ENCODE measurements at places on chromosomes 5 and 9.

DNA sequence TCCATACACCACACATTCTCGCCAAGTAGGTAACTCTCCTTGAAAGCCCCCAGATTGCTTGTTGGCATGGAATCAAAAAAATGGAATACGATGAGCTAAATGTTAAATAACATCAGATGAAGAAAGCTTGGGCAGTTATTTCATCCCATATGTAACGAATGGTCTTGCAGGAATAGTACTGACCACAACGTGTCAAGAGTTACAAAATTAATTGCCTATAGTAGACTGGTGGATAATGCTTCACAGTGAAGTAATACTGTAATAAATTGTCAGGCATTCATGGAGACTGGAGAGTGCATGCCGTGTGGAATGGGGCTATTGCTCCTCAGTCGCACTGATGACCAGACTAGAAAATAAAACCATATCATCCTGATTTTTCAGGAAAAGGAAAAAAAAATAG, 1628.7 kb downstream of the MAT2B start:
- no peak for DNase-seq

DNA sequence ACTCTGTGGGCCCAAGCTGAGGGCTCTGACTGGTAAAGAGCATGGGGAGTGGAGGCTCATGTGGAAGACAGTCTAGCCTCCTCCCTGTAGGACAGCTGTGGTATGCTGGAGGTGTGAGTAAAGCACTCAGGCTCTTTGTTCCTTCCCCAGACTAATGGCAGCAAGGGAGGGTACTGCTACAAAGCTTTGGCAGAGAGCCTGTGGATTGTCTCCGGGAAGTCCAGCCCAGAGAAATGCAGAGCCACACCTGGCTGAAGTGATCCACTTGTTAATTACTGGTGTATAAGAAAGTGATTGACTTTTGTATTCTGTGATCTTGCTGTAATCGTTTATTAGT, 161.7 kb downstream of the OXCT1 start:
- no peak for DNase-seq

DNA sequence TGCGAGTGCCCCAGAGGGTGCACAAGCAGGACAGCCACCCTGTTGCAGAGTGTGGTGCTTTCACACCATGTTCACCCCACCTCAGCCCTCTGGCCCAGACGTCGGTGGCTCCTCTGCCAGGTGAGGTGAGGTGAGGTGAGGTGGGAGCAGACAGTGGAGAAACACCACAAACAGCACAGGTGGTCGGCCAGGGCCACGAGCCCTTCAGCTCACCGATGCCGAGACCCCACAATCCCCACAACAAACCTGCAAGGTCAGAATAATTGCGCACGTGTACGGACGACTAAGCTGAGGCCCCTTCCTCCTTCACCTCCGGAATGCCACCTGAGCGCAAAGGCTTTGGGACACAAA, 10.5 kb downstream of the BRD3 start:
- no peak for DNase-seq

GRCh38 chr9:126957687-126958053, 43.1 kb downstream of the RALGPS1 start:
- no peak for DNase-seq

DNA sequence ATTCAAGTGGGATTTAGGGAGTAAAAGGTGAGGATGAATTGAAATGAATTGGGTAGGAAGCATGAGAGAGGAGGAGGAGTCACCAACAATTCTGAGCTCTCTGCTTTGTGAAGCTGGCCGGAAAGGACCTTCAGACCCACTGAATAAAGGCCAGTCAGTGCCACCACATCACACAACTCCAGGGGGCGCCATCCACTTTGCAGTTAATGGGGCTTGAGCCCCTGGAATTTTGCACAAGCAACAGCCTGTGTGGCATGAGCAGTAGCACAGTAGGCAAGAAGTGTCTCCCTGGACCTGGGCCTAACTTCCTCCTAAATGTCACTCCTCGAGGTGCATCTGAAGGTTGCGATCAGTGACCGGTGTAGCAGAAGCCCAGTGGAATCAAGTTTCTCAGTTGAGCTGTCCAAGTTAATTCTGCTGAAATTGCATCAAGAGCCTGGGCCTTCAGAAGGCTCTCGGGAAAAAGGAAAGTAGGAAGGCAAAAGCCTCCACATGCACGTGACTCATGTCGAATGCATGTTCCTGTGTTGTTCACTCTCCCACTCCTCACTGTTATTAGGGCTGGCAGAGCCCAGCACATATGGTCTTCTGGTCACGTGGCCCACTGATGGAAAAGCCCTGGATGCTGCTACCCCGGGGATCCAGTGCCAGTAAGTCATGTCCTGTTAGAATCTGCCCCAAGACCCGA, 27.8 kb upstream of the GLIS3 start:
- DNase-seq, result no peak
